SJSA1 (cell line): ENCODE measurements at places on chromosomes 1 and 21. TPM values are rescaled to one million over a fixed set of nuclear protein-coding genes. Genes with fewer than 3 reads are reported as not detected.
A peak's percentile ranks its signal among the peaks of the same experiment; 100 is the strongest.

The CLCNKB gene
- total RNA-seq, result not detected in 2 replicates

The AGMAT gene
- 0.19 and 0.53 TPM in 2 replicates for total RNA-seq

The KLHL12 gene
- 21.6 and 28.9 TPM in 2 replicates for total RNA-seq

The KRTAP7-1 gene
- not detected in 2 replicates for total RNA-seq

The KDF1 gene
- total RNA-seq, result not detected in 2 replicates

The FAM43B gene
- not detected in 2 replicates for total RNA-seq

The ZNF697 gene
- total RNA-seq, result 1.7 and 5.0 TPM in 2 replicates

The LEMD1 gene
- not detected in 2 replicates for total RNA-seq

The CLCA2 gene
- total RNA-seq, result not detected in 2 replicates

The RPE65 gene
- not detected in 2 replicates for total RNA-seq

The APCS gene
- total RNA-seq, result not detected in 2 replicates

The FCRL3 gene
- total RNA-seq, result not detected in 2 replicates

The ADAMTS4 gene
- not detected in 2 replicates for total RNA-seq

The TFF2 gene
- not detected in 2 replicates for total RNA-seq

DNA sequence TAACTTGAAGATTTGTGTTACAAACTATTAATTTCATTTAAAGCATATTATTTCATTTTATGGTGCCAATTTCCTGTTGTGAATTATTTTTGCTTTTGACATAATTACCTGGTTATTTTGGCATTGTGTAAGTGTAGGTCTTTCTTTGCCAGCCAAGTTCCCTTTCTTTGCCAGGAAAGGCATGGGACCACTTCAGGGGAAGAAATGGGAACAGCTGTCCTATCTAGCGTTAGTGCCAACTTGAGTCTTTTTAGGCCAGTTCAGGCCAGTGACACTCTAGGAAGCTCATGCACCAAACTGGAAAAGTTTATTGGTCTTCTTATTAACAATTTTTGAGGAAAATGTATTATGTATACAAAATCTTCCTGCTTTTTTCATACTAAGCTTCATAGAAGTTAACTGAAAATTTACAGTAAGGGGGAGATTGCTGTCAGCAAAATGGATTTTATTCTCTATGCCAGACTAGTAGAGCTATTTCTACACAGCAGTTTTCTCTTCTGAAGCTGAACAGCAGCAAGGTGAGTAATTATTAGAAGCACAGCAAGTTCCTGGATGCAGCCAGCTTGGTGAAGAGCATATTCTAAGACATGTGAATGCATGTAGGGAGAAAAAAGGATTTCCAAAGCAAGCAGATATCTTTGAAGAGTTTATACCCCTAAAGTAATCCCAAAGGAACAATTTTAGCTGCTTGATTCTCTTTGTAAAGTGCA lies 914.6 kb upstream of the ADGRL4 start:
- no peak for DNase-seq

DNA sequence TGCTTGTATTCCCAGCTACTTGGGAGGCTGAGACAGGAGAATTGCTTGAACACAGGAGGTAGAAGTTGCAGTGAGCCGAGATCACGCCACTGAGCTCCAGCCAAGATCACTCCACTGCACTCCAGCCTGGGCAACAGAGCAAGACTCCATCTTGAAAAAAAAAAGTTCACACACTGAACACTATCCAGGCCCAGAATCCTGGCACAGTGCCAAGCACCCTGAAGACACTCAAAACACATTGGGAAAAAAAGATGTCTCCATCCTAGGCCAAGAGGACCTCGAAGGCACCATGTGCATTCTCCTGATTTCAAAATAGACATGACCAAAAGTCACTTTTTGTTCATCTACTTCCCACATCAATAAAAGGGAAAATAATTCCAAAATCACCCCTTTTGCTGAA lies 38.7 kb downstream of the SLC9A1 start:
- no peak for DNase-seq

DNA sequence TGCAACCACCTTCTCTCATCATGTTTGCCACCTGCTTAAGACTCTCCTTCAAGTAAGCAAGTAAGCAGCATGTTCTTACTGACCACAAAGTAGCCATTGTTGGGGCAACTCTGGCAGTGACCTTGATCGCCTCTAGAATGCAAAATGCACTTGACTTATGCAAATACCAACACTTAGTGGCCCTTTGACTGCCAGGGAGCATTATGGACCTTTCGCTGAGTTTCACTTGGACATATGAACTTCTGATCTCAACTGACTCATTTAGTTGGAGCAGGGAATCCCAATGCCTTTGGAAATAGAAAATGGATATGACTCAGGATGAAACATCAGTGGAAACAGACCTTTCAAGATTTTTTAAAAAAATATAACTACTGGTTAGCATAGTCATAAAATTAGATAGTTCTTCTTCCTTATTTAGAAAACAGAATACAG lies 6.1 kb upstream of the PLA2G5 start:
- peak; percentile 6 for DNase-seq

- no peak for DNase-seq
Observed at GRCh38 chr1:93577536-93578432, 103.9 kb downstream of the BCAR3 start.

- DNase-seq, result peak; percentile 86
Observed at GRCh38 chr1:94713472-94714141, 106.5 kb upstream of the SLC44A3 start.

DNA sequence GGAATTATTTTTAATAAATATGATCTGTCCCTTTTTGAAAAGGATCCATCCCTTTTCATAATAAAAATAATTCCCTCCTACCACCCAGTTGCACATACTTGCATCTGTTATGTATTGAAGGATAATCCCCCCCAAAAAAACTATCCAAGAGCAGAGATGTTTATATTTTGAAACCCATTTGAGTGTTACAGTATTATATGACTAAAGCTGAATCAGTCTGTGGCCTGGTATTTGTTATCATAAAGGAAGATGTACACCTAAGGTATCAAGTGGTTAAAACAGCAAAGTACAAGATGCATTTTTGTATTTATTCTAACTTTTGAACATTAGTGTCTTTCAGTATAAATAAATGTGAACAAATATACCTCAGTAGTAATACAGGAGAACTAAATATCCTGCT lies 12.7 kb upstream of the TGFB2 start:
- DNase-seq, result no peak

DNA sequence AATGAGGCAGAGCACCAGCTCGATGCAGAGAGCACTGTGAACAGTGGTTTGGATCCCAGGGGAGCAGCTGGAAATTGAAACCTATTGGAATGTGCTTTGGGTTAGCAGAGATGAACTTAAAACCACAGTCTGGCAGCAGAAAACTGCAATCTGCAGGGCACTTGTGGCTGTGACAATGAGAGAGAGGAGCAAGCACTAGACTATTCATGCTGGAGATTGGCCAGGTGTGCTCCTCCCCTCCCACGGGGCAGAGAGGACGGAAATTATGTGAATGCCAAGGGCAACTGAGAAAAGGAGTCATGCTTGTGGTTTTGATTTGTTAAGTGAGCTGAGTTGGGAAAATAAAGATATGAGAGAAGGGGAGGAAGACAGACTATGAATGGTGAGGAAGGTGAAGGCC lies 38.1 kb downstream of the HSD3B2 start:
- DNase-seq, result no peak

GRCh38 chr1:54340878-54341277 lies 65.3 kb downstream of the SSBP3 start:
- no peak for DNase-seq

- DNase-seq, result peak; percentile 81
Observed at GRCh38 chr1:205273551-205273982, 45.8 kb downstream of the TMCC2 start.

GRCh38 chr1:1084372-1085170 lies 10.5 kb upstream of the RNF223 start:
- DNase-seq, result peak; percentile 41

DNA sequence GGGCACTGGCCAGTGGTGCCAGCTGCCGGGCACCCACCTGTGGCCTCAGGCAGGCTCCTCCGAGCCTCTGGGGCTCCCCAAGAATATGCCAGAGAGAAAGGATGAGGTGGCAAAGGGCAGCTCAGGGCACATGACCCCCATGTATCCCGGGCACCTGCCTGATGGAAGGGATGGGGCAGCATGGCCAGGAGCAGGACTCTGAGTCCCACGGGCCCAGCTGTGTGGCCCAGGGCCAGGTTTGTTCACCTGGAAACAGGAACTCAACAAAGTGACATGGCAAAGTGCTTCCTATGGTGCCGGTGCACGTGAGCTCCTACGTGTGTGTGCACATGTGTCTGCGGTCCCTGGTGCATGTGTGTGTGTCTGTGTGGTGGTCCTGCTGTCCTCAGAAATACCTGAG lies 9.5 kb upstream of the GPR153 start:
- no peak for DNase-seq

GRCh38 chr1:64006276-64007051 lies 197.0 kb upstream of the UBE2U start:
- peak; percentile 49 for DNase-seq

DNA sequence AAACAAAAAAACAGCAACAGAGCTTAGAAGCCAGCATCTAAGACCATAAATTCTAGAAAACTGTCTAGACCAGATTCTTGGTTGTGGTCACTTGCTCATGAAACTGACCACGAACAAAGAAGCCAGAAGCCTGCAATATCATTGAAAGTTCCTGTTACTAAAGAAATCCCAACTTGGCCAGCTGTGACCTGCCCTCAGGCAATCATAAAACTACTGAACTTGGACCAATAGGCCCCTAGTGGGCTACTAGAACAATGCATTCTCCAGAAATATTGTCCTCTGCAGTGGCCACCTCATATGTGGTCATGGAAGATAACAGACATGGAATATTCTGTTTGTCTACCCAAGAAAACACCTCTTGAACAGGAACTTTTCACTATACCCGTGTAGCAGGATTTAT lies 87.7 kb downstream of the SPATA17 start:
- DNase-seq, result no peak

GRCh38 chr1:235831148-235831547 lies 35.6 kb downstream of the LYST start:
- DNase-seq, result no peak

DNA sequence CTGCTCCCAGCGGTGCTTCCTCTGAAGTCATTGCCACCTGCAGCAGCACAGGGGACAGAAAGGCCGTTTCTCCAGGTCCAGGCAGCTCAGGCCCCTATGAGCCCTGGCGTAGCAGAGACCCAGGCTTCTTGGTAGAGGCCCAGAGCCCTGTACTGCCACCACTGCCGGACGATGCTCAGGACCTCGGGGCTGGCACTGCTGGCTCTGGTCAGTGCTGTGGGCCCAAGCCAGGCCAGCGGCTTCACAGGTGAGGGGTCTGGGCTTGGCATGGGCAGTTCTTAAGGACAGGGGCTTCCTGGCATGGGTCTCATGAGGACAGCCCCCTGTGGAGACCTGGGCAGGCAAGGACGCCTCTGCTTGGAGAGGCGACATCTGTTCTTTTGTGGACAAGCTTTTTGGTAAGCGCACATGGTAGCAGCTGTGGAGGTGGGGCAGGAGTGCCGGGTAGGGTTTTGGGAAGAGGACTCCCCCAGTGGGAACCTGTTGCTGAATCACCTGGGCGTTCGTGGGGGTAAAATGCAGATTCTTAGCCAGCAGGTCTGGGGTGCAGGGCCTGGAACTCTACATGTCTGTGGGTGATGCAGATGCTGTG lies at the start of gene UMODL1:
TSS of gene UMODL1 (plus strand) at position 172 of the 592 bp plus-strand sequence. CDS start at position 172, 0 bp downstream.
- no peak for DNase-seq

DNA sequence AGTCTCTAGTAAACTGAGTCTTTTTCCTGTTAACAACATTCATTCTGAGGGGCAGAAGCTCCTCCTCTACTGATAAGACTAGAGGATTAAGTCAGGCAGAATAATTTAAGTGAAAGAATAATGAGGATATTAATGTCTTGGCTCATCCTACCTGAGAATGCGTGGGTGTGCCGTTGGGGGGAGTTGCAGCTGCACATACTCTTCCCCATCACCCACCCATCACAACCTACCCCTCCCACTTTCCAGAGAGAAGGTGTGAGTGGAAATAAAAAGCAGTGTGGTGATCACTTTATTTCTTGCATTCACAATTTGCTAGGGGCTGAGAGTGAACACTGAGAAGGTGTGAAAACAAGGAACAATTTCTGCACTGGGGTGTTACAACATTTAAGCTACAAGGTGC lies 146.8 kb upstream of the MAGI3 start:
- DNase-seq, result no peak

DNA sequence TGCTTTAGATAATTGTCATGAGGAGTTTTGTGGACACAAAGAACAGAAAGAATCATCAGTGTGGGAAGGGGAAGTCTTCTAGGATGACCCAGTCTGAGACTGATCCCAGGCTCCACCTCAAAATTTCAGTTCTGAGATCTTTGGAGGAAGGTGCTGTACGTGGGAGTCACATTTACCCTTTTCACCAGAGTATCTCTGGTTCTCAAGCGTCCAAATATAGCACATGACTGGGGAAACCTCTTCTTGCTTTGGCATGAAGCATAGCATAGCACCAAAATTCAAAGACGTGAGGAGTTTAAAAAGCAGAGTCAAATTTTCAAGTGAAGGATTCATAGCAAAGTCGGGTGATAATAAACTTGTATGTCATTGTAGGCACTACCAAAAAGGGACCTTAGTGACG lies 96.5 kb downstream of the LRRC53 start:
- no peak for DNase-seq

- DNase-seq, result no peak
Observed at GRCh38 chr1:219676012-219676765, 63.3 kb upstream of the ZC3H11B start.

- no peak for DNase-seq
Observed at GRCh38 chr1:95537176-95537575, 303.2 kb downstream of the RWDD3 start.

DNA sequence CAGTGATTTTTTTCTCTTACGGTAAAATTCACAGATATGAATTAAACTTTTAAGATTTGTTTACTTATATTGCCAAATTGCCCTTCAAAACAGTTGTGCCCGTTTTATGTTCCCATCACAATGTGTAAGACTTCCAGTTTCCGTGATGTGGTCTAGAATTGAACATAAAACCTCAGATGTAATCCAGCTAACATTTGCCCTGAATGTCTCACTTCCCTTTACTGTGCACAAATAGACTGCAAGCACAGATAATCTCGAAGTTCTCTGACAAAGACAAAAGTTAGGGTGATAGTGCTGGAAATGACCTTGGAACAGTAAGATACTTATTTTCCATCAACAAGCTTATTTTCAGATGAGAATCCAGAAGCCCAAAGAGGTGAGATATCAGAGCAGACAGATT lies 177.5 kb downstream of the ZZZ3 start:
- no peak for DNase-seq

- DNase-seq, result no peak
Observed at GRCh38 chr1:192115000-192115399, 43.3 kb upstream of the RGS18 start.

GRCh38 chr1:71835442-71835813 lies 446.9 kb downstream of the NEGR1 start:
- no peak for DNase-seq

DNA sequence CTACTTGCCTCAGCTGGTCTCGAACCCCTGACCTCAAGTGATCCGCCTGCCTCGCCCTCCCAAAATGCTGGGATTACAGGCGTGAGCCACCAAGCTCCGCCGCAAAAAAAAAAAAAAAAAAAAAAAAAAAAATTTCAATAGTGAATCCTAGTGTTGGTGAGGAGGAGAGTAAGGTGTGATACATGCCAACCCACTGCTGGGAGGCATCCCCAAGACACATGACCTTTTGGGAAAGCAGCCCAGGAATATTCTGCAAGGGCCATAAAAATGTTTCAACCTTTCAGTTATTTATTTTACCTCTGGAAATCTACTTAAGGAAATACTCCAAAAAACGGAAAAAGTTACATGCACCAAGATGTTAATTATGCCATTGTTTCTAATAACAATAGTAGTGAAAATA lies 69.0 kb downstream of the ITPKB start:
- no peak for DNase-seq
